ENCODE measurements at places on chromosomes 2 and 18.

DNA sequence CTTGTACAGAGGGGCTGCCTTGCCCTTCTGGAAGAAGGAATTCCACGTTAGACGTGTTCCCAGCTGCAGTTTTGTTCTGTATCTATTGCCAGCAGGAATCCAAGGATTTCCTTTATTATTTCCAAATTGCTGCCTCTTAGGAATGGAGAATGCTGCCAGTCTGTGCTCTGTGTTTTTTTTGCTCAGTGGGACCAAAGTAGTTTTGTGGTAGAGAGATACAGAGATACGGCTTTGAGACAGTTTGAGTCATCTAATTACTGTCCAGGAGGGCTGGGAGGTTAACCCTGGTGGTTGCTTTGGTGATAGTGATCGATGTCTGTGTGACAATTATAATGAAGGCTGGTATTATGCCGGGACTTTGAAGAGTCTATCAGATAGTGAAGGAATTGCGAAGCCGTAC, 26.3 kb downstream of the ASAP2 start:
- DNase-seq, result no peak

DNA sequence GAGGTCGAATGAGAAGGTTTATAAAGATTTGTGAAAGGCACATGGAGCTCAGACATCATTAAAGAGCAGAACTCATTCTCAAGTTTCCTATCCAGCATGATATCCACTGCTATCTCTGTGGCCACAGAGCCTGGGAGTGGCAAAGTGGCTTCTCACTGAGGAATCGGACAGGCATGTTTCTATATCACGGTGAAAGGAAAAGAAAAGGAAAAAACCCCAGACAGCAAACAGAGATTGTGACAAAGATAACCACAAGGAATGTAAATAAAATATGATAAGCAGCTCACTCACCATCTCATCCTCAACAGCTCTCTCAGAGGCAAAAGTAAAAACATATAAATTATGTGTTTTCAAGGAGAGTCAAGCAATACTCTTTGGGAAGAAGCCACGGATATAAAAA, 2.5 kb downstream of the PID1 start:
- no peak for DNase-seq

DNA sequence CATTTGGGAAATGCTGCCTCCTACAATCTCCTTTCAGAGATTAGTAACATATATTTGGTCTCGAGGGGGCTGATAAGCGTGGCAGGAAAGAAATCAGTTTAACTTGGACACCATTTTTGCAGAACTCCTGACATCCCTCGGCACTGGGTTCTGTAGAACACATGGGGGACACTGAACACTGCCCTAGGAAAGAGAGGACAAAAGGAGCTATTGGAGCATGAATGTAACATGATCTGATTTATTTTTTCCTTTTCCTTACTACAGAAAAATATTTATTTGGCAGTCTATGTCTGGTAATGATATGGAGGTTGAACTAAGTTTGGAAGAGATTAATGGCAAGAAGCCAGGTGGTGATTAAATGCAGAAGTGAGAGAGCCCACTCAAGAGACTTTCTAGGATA, 153.8 kb downstream of the AFF3 start:
- no peak for DNase-seq

- DNase-seq, result no peak
These were observed 5.1 kb downstream of the TRIB2 start for GRCh38 chr2:12721566-12722446.

DNA sequence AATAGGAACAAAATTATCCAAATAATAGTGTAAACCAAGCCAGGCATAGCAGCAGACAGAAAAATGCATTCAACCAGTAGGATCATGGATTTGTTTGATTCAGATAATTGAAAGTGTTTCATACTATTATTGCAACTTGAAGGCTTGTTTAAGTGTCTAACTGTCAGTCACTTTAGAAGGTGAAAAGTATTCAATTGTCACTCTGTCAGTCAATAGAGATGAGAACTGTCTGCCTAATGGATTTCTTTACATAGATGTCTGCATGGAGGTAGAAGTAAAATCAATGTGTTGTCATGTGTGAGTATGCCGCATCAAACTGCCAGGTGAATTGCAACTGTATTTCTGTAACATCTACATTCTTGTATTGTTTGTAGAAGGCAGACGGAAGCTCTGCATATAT, 65.0 kb downstream of the ZNF407 start:
- DNase-seq, result no peak

GRCh38 chr2:30178618-30179434, 32.0 kb downstream of the YPEL5 start:
- no peak for DNase-seq

- DNase-seq, result no peak
These were observed 71.4 kb upstream of the GLS start for GRCh38 chr2:190809139-190809764.

DNA sequence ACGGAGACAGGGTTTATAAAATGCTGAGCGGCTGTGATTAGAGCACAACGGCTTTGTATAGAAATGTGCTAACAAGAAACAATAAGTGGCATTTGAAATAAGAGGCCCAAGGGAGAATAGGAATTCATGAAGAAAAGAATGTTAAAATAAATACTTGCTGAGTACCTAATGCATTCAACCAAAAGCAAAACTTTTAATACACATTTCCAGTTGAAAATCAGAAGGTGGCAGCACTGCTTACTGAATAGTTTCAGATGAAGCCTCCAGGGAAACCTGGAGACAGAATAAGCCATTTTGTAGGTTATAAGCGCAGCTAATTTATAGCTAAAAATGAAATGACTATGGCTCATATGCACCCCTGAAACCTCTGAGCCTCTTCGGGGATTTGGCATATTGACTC, 286.6 kb downstream of the DPP10 start:
- no peak for DNase-seq

GRCh38 chr2:42787788-42788477, 4.5 kb downstream of the HAAO start:
- no peak for DNase-seq

- no peak for DNase-seq
These were observed 1404.9 kb upstream of the NXPH2 start for GRCh38 chr2:140185076-140185475.

GRCh38 chr2:133252780-133253355, 315.4 kb downstream of the NCKAP5 start:
- no peak for DNase-seq

- DNase-seq, result no peak
These were observed 10.2 kb upstream of the TEX261 start for GRCh38 chr2:71004857-71005256.

DNA sequence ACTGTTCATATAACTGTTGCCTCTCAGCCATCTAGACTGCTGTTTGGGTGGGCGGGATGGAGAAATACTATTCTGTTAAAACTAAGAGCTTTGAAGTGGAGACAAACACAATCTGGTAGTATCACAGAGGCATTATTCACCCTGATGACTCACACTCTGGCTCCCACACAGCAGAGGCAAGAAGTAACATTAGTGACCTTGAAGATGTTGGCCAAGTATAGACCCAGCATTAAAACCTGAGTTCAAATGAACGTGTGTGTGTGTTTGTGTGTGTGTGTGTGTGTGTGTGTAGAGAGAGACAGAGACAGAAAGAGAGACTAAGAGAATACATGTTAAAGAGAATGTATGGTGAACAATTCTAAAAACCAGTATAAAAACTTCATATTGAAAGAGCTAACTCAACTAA, 22.5 kb upstream of the ACVR1 start:
- DNase-seq, result no peak

DNA sequence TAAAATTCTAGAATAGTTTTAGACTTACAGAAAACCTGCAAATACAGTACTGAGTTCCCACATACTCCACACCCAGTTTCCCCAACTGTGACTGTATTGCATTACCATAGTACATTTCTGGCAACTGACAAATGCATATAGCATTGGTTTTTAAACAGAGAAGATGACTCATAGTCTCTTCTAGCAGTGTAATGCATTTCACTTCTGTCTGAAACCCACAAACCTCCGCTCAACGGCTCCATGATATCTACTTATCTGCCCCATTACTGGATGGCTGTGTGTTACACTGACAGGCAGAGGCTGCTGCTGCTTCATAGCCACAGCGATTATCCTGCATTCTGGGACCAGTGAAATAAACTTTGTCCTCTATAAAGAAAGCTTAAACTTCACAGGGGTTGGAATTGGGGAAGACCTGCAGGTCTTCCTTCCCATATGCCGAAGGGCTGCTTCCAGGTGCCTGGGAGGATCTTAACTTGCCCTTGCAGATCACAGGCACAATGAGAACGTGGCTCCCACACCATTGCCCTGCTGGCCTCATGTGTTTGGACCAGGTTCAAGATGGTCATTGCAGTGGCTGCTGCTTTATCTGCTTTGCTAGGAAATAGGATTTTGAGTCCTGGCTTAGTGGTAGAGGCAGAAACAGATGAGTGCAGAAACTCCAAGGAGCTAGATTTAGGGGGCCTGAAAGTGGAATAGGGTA, 742.6 kb upstream of the HS6ST1 start:
- DNase-seq, result no peak

DNA sequence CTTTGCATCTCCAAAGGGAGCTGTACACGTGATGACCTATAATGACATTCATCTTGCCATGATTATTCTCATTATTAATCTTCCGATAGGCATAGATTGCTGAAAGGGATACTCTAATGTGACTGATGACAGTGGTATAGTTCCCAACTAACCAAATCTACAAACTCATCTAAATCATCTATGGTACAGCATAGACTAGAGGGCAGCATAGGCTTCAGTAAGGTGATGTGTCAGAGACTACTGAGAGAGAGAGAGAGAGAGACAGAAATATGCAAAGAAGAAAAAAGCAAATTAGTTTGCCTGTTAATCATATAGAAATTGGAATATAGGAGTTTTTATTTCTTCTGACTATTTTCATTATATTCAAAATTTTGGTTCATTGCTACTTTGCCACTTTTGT, 89.3 kb downstream of the CSRNP3 start:
- DNase-seq, result no peak

GRCh38 chr2:240396623-240397541, 38.6 kb upstream of the GPC1 start:
- no peak for DNase-seq

- no peak for DNase-seq
These were observed 100.5 kb upstream of the MGAT5 start for GRCh38 chr2:134153294-134153880.

- DNase-seq, result no peak
These were observed 62.7 kb upstream of the NRP2 start for GRCh38 chr2:205619600-205619999.

DNA sequence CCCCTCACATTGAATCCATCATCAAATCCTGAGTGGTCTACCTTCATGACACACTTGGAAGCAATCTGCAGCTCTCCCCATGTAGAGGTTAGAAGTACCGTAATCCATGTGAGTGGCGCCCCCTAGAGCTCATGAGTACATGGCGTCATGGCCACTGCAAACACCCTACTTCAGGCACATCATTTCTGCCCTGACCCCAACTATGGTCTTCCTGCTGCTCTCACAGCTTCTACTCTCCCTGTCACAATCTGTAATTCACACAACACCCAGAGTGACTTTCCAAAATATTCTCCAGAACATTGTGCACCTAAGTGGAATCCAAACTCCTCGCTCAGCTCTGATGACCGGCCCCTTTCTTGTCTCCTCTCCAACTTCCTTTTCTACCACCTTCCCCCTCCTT, 141.9 kb downstream of the ANKRD44 start:
- no peak for DNase-seq

- no peak for DNase-seq
These were observed 72.5 kb upstream of the NYAP2 start for GRCh38 chr2:225326969-225327368.

GRCh38 chr2:70412294-70413070, 110.6 kb upstream of the FAM136A start:
- no peak for DNase-seq

DNA sequence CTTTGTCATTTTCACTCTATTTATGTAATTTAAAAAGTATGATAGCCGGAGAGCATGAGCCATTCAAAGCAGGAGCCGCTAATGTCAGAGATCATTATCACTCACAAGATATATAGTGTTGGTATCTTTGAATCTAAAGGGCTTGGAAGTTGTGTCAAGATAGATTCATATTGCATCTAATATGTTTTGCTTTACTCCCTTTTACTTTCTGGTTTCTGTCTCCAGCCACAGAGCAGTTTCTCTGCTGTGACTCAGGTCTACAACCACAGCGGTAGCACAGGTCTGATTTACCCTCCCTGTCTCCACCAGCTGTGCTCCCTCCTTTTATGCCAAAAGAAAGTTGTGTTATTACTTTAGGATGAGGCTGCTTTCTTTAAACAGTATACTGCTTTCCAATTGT, 424.0 kb downstream of the ARHGAP15 start:
- DNase-seq, result no peak

DNA sequence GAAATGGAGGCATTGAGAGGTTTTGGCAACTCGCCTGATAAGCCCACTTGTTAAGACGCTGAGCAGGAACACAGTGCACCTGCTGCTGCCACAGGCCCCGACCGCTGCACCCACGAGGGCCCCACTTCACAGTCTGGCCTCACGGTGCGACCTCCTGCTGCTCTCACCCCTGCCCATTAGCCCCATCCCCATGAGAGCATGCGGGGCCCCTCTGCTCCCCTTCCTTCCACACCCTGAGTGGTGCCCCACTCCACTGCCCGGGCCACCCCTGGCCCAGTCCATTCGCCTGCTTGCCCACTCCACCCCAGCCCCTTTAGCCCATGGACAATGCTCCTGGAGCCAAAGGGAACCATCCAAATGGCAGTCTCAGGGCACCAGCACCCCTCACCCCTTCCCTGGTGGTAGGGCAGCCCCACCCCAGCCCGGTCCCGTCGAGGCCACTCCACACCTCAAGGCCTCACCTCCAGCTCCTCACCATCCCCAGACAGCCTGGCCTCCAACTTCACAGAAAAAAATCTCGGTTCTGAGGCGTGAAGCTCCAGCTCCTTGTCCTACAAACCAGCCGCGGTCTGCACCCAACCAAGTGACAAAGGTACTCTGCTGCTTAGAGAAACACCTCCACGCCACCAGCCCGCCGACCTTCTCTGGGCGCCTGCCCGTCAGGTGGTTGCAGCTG, 6.7 kb upstream of the GPR55 start:
- no peak for DNase-seq

DNA sequence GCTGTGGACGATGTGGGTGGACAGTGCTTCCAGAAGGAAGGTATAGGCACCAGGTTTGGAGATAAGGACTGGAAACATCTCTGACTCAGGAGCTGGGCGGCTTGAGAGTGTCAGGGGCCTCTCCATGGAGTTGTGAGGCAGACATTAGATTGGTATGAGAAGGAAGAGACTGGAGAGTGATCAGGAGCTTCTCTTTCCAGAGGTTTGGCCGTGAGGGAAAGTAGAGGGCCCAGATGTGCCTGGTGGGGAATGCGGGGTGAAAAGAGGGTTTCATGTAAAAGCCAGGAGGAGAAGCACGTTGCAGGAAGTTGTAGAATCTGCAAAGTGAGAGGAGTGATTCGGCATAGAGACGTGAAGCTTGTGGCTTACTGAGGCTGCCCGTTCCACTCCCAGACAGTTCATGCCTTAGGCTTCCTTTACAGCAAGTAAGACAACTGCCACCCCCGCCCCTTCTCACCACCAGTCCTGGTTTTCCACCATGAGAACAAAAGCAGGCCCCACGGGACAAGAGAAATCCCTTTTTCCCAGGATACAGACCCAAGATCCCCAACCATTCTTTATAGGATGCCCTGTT, 166.3 kb upstream of the HDAC4 start:
- DNase-seq, result no peak

DNA sequence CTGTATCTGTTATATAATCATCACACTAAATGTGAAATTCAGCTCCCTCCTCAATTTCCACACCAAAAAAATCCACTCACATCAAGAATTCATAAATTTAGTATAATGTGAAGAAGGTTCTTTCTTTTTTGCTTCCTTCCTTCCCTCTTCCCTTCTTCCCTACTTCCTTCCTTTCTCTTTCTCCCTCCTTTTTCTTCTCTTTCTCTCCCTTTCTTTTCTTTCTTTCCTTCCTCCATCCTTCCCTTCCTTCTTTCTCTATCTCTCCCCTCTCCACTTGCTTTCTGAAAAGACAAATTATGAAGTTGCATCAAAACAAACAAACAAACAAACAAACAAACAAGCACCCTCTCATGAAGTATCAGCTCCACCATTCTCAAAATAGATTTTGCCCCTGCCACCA, 290.0 kb downstream of the PDE11A start:
- DNase-seq, result no peak

All from activated CD8-positive, alpha-beta memory T cell treated with anti-CD3 and anti-CD28 coated beads for 48 hours (primary cell).